Naive B cell (primary cell): ENCODE measurements at places on chromosomes 13 and 19.

- no peak for DNase-seq
These were observed 100.1 kb downstream of the DGKH start for GRCh38 chr13:42148538-42148937.

DNA sequence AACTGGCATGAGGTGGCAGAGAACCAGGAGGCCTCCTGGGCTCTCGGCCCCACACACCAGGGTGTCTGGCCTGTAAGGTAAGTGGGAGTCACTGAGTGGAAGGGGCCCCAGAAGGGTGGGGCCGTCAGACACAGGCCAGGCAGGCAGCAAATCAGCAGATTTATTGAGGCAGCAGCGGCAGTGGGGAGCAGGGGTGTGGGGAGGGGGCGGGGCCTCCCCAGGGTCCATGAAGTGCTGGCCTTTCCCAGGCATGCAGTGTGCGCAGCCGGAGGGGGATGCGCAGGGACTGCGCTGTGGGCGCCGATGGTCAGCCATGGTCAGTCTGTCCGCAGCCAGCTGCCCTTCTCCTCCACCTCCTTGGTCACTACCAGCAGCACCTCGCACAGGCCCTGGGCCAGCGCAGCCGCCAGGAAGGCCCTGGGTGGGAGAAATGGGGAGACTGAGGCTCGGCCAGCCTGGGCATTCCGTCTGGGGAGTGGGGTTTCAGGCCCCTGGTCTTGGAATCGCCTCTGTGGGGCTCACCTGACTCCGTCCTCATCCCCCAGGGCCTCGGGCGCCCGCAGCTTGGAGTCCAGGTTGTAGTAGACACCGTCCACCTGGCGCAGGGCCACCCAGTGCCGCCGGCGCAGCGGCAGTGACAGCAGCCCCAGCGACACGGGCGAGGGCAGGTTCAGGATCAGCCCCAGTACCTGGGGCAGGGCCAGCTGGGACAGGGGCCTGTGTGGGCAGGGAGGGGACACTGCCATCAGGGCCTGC, 5.0 kb downstream of the JOSD2 start:
- no peak for DNase-seq

- DNase-seq = peak; percentile 76
These were observed 3.1 kb upstream of the TNFAIP8L1 start for GRCh38 chr19:4636151-4636717.

GRCh38 chr19:56080669-56081401, 40.3 kb downstream of the ZNF787 start:
- DNase-seq = peak; percentile 73
